ENCODE measurements at places on chromosomes 16 and 17.

GRCh38 chr16:86353948-86354347 is 156.4 kb upstream of the FOXF1 start:
- DNase-seq: no peak

DNA sequence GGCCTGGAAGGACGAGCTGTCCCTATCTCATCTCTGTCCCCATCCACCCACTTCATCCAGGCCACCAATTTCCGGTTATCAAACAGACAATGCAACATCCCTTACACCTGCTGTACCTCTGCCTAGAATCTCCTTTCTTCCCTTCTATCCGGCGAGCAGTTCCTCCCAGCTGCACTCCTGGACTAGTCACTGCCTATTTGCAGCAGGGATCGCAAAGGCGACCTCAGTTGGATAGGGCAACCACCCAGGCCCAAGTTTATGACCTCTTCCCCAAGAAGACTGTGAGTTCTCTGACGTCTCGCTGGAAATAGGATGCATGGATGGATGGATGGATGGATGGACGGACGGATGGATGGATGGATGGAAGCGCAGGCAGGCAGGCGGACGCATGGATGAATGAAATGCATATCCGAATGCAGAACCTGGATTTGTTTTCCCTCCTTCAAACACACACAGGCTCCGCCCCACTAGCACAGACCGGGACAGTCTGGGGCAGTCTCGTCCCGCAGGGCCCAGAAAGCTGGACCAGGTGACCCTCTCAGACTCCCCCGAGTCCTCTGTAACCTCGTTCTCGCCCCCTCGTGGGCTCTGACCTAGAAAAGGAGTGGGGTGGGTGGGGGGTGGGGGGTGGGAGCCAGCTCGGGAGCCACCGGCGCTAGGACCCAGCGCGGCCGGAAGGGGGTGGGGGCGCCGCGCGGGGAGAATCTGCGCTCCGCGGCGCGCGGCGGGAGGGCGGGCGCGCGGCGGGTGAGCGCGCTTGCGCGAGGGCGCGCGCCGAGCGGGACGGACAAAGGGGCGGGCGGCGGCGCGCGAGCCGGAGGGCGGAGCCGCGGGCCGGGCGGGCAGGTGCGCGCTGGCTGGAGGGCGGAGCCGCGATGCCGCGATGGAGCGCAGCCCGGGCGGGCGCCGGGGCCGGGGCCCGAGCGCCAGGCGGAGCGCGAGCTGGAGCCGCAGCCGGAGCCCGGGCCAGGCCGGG is at the start of gene SBK1:
TSS of gene SBK1 (plus strand) at position 875 of the 976 bp plus-strand sequence. CDS start 24,867 bp downstream, outside the sequence.
- peak; percentile 76 for DNase-seq

- no peak for DNase-seq
These were observed 11.3 kb upstream of the UBALD2 start for GRCh38 chr17:76253841-76254240.

- peak; percentile 97 for DNase-seq
These were observed 1.5 kb upstream of the UBALD1 start for GRCh38 chr16:4616047-4616811.

GRCh38 chr17:82836823-82837357 is 2.9 kb downstream of the ZNF750 start:
- no peak for DNase-seq

DNA sequence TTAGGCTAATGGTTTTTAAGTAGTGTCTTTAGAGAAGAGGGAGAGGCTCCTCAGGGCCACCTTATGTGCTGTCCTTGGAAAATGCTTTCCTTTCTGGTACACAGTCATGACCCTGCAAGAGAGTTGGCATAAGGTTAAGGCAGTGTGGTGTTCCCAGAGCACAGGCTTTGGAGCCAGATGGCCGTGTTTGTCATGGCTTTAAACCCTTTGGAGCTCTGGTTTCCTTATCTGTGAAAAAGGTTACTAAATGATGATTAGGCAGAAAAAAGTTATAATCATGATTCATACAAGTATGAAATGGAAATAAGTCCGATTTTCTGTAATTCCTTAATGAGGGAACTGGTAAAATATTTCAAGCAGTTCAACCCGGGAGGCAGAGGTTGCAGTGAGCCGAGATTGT is 13.2 kb downstream of the UTP4 start:
- DNase-seq: no peak

DNA sequence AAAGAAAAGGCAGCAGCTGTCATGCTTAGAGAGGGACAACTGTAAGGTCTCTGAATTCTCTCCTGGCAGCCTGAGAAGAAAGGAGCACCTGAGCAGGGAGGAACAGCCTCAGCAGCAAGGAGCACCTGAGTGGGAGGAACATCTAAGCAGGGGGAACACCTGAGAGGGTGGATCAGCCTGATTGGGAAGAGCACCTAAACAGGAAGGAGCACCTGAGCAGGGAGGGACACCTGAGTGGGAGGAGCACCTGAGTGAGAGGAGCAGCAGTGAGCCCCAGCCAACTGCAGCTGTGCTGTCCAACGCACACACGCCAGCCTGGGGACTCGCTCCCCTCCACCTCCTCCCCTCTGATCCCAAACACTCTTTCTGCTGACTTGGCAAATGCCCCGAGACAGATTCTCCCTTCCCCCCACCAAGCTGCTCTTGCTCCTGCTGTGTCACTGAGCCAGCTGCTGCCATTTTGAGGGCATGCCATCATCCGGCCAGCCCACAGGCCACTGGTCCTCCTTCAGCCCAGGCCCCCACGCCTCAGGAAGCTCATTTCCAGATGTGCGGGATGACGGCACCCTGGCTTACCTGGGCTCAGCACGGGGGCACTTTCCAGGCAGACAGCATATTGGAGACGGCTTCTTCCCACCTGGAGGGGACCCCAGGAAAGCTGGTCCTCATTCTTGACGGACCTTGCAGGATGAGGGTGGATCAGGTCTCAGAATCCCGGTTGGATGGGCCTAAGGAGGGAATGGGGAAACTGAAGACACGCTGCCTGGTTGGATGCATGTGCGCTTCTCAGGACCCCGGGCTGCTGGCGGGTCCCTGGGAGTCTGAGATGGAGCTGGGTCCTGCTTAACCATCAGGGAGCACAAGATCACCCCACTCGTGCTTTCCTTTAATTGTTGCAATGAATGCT is 57.7 kb upstream of the RBFOX3 start:
- DNase-seq: no peak

DNA sequence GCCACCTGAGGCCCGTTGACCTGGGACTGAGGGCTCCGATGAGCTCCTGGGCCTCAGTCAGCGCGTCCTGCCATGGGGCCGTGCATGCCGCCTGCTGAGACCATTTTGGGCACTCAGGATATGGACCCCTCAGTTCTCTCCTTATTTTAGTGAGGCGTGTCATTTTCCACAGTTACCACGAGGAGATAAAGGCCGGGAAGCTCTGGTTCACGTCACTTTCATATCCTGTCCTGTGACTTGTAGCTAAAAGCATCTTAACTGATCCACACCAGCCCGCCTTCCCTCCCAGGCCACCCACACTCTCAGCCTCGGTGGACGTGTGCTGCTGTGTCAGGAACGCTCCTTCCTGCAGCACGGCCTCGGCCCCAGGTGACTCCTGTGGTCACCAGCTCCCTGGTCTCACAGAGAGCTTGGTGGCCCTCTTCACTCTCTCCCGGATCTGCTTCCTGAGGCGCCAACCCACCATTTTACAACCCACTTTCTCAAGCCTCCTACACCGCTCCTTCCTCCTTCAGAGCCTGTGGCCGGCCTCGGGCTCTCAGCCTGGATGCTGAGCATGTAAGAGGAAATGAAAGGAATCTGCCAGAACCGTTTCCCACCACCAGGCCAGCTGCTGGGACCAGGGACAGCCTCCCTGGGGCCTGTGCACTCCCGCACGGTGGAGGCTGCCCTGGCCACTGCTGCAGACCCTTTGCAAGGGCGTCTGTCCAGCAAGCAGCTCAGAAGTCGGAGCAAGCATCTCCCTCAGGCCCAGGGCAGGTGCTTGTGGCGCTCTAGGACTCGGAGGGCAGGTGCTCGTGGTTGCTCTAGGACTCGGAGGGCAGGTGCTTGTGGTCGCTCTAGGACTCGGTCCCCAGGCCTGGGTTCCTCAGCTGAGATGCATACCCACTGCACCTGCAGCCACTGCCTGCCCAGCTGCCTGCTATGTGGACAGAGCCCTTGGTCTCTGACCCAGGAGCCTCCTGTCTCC is 23.9 kb upstream of the FASN start:
- no peak for DNase-seq

- DNase-seq: no peak
These were observed 61.4 kb downstream of the HAPSTR1 start for GRCh38 chr16:9152649-9153501.

GRCh38 chr17:4234401-4234800 is 29.4 kb downstream of the ANKFY1 start:
- DNase-seq: no peak

- no peak for DNase-seq
These were observed 743.1 kb downstream of the KCNJ18 start for GRCh38 chr17:22435231-22435974.

GRCh38 chr17:57523926-57524632 is 221.0 kb downstream of the CCDC182 start:
- no peak for DNase-seq

GRCh38 chr16:84278968-84279367 is 15.7 kb upstream of the WFDC1 start:
- no peak for DNase-seq

GRCh38 chr17:46122486-46122871 is 70.8 kb downstream of the KANSL1 start:
- DNase-seq: no peak

- no peak for DNase-seq
These were observed 3.3 kb upstream of the PITPNA start for GRCh38 chr17:1565877-1566276.

GRCh38 chr17:67548693-67549092 is 169.0 kb upstream of the NOL11 start:
- DNase-seq: no peak

All from T-helper 9 cell (primary cell).